ENCODE measurements at places on chromosomes 13 and 19. TPM values are rescaled to one million over a fixed set of nuclear protein-coding genes. Genes with fewer than 3 reads are reported as not detected.

The ZNF540 gene
- 0.60 TPM for total RNA-seq

The APOE gene
- 813 TPM for total RNA-seq

The PSG7 gene
- not detected for total RNA-seq

The PRR19 gene
- 8.3 TPM for total RNA-seq

The PRR22 gene
- total RNA-seq, result 0.60 TPM

The HS6ST3 gene
- 0.17 TPM for total RNA-seq

The ZNF628 gene
- 1.9 TPM for total RNA-seq

The TJP3 gene
- total RNA-seq, result not detected

The SLC25A41 gene
- not detected for total RNA-seq

The OR4F17 gene
- not detected for total RNA-seq

The DCLK1 gene
- 44.3 TPM for total RNA-seq

The CCDC122 gene
- total RNA-seq, result 8.8 TPM

All from pericardium fibroblast (primary cell).